ENCODE measurements at places on chromosomes 3 and 15. TPM values are rescaled to one million over a fixed set of nuclear protein-coding genes. Genes with fewer than 3 reads are reported as not detected.

GRCh38 chr15:67741308-67741707 lies 84.0 kb upstream of the SKOR1 start:
- no peaks in the 10 kb centered on the region for H3K36me3 ChIP-seq
- no peak overlapping the region for H3K4me3 ChIP-seq
- DNase-seq = no peak
- H3K4me1 ChIP-seq = peaks cover 28% of the 10 kb centered on the region
- no peaks in the 10 kb centered on the region for H3K27me3 ChIP-seq

DNA sequence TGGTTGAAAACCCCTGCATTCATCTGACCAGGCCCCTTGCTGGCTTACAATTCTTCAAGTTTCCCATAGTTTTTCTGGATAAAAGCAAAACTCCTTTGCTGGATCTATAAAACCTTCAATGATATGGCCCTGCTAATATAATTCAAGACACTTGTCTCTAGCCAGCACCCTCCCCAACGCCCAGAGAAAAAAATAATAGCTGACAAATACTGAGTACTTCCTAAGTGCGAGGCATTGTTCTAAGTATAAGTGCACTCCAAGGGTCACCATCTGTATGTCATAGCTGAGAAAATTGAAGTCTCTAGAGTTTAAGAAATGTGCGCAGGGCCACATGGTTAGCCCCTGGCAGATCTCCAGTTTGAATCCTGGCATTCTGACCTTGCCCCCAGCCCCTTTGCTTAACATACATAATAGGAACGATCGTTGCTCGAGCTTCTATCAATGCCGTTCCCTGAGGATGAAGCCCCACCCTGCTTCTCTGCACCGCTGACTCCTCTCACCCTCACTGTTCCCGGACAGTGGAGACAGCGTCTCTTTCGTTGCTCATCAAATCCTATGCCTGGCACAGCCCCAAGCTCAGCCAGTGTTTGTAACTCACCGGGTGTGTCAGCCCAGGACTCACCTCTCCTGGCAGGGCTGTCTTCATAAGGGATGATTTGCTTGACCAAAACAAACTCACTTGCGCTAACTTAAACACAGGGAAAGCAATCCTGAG lies 377.1 kb upstream of the PROK2 start:
- H3K27me3 ChIP-seq = no peaks in the 10 kb centered on the region
- no peak overlapping the region for H3K27ac ChIP-seq
- peak; percentile 38 for DNase-seq
- no peak overlapping the region for H3K4me3 ChIP-seq
- H3K36me3 ChIP-seq = no peaks in the 10 kb centered on the region

The LRRC15 gene
- 0.08 TPM for polyA plus RNA-seq

- H3K4me3 ChIP-seq = no peak overlapping the region
- DNase-seq = no peak
- no peak overlapping the region for H3K27ac ChIP-seq
- no peaks in the 10 kb centered on the region for H3K4me1 ChIP-seq
- no peaks in the 10 kb centered on the region for H3K27me3 ChIP-seq
These were observed 838.1 kb downstream of the TBL1XR1 start for GRCh38 chr3:176359211-176359610.

All from adrenal gland (tissue), 19 donors.